ENCODE measurements at places on chromosomes 2 and 18.

DNA sequence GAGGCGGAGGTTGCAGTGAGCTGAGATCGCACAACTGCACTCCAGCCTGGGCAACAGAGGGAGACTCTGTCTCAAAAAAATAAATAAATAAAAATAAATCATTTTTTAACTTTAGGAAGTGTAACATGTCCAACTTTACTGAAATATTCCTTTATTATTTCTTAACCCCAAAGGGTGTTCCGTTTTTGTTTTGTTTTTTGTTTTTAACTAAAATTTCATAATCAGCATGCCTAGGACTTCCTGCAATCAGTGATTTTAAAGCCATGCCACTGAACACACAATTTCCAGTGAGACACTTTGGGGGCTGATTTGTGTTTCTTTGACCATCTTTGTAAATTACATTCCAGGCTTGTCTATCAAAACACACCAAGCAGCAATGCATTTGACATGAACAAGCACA is 7.1 kb downstream of the CATIP start:
- no peak for DNase-seq

- no peak for DNase-seq
Observed at GRCh38 chr2:23499439-23499838, 114.5 kb downstream of the KLHL29 start.

DNA sequence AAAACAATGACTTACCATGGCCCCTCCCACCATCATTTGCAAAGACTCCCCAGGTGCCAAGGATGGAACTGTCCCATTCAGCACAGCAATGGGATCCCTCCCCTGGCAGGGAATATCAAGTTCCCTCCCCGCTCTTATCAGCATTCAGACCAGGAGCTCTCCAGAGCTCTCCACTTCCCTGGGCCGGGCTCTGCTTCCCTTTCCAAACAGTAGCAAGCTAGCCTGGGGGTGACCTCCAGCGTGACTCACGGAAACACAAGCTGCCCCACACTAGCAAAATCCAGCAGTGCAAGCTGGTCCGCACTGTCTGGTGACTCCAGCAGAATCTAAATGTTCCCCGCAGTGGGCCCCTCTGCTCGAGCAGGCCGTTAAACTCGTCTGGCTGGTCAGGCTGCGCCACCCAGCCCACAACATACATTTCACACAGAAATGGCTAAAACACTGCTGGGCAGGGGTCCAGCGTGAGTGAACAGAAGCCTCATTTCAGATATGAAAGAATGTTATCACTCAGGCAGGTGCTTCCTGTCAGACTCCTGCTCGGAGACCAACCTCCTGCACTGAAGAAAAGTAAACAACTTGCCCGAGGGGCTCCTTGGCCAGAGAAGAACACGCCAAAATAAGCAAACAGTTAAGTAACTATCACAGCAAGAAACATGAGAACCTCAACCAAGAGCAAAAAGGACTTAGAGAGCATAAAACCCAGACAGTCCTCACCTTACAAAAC is 33.9 kb downstream of the STAT1 start:
- no peak for DNase-seq

GRCh38 chr2:94874277-94874997 is 3.2 kb downstream of the TEKT4 start:
- peak; percentile 47 for DNase-seq

- DNase-seq, result peak; percentile 13
Observed at GRCh38 chr18:79521416-79522205, 125.9 kb downstream of the NFATC1 start.
